ENCODE measurements at places on chromosomes 12 and 14. TPM values are rescaled to one million over a fixed set of nuclear protein-coding genes. Genes with fewer than 3 reads are reported as not detected.

LRFN5 gene
- 2.8 TPM for total RNA-seq

DNA sequence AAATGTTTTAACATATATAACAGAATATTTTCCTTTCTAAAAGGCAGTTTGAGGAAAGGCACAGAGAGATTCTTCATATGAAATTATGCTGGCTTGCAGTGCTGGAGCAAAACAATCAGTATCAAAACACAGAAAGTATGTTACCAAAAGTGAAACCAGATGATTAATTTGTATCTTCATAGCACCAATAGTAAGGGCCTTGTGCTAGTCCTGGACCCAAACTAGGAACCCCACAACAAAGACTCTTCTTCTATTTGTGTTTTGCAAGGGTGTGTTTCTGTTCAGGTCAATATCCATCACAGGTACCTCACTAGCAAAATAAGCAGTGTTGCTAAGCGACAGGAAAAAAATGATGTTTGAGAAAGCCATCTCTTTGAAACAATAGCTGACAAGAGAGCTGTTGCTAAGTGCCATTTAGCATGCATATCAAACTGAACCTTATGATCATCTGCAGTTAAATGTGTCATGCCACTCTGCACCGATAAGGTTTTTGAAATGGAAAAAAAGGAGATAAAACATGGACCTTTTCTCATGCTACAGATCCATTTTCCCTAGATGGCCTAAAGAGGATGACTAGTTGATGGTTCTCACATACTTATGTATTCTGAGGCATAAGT lies 196.2 kb upstream of the ALG10 start:
- DNase-seq = no peak

GRCh38 chr12:105862163-105862821 lies 276.5 kb downstream of the NUAK1 start:
- DNase-seq = peak; percentile 77

TMEM233 gene
- total RNA-seq = 2.7 TPM

DNA sequence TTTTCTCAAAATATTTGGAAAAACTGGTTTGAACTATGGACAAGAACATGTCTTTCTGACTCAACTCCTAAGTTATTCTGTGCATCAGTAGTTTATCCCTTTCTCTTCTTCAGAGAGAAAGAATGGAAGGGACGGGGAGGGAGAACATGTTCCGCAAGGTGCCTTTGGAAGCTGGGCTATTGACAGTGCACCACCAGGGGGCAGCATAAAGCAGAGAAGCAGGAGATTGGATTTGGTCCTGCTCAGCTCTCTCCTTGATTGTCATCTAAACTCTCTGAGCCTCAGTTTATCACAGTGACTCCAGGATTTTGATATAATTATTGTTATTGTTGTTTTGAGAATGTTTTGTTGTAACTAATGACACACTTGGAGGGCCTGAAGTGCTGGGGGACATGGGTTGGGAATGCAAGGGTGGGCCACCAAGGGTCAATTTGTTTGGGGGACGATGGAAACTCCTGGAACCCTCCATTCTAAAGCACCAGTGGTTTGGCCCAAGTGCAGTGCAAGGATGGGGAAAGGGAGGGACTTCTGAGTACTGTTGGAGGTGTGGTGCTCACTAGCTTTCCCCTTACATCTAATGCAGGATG lies 45.3 kb upstream of the ANO6 start:
- DNase-seq = peak; percentile 75

SERPINA1 gene
- 26.1 TPM for total RNA-seq

DNA sequence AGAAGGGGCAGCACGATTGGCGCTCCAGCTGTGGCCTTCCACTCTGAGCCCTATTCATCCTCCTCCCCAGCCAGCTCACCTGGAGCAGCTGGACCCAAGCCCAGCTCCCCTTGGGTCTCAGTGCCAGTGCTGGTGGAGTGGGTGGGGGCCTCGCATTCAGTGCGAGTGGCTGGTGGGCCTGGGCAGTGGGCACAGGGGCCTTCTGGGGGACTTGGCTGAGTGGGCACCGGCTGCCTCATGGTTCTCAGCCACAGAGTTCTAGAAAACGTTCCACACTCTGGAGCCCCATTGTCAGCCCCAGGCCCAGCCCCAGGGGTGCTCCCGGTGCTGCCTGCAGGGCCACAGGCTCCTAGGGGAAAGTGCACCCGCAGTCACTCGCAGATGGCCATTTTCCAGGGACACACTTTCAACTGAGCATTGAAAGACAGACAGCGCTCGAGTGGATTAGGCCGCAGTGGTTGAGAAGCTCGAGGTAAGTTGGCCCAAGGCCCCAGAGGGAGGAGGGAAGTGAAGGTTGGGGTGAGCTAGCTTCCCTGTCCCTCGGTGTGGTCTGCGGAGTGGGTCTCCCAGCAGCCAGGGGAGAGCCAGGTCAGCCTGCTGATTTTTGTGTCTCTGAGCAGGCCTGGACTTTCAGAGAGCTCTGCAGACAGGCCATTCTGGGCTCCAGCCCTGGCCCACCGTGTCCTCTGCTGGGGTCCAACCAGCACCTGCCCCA lies 3.8 kb downstream of the CLBA1 start:
- no peak for DNase-seq

Measured in Daoy (cell line).